ENCODE measurements at places on chromosomes 1 and 21. TPM values are rescaled to one million over a fixed set of nuclear protein-coding genes. Genes with fewer than 3 reads are reported as not detected.

DNA sequence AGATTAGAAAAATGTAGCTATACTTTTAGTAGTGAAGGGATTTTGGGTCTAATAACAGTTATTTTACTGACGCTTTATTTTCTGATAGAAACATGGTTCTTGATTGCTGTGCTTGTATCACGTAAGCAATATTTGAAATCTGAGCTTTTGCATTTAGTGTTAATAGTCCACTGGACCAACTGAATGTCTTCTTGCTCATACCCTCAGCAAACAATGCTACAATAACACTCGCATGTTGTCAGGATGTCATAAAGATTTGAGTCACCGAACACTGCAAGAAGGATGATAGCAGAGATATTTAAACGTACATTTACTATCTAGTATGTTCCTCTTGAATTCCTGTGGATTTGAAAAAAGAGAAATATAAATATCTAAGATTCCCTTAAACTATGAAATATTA, 7.5 kb downstream of the DYRK1A start:
- no peak for DNase-seq

DNA sequence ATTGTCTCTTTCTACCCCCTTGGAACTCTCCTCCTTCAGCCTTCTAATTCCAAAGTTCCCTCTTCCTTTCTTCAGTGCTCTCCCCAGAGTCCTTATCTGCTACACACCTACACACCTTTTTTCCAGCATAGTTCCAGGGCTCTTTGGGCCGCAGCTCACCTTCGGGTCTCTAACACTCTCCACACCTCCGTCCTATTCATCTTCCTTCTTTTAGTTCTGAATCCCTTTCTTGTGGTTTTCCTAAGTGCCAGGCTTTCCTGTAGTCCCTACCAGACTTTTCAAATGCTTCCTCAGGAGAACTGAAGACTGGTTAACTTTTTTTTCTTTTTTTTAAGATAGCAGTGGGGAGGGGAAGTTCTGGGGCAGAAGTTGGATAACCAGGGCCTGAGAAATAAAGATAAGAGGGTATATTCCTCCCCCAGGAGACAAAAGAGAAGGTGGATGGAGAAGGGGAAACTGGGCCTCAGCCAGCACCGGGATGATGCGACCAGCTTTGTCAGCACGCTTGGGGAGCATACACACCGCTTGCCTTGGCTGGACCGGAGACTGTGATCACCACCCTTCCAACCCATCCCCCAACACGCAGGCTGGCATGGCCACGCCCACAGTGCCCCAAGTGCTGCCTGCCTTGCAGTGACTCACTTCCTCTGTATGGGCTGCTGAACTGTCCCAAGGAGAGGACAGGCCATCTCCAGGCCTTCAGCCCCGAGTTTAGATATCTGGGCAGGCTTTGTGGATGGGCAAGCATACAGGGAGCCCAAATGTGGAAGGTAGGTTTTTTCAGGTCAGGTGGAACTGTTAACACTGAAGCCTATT, 2.5 kb upstream of the CERS2 start:
- peak; percentile 96 for DNase-seq

- no peak for DNase-seq
These were observed 9.0 kb downstream of the TRAF5 start for GRCh38 chr1:211335522-211336157.

The MAPKAPK2 gene
- 32.3 TPM for total RNA-seq

The SIM2 gene
- 8.0 TPM for total RNA-seq

DNA sequence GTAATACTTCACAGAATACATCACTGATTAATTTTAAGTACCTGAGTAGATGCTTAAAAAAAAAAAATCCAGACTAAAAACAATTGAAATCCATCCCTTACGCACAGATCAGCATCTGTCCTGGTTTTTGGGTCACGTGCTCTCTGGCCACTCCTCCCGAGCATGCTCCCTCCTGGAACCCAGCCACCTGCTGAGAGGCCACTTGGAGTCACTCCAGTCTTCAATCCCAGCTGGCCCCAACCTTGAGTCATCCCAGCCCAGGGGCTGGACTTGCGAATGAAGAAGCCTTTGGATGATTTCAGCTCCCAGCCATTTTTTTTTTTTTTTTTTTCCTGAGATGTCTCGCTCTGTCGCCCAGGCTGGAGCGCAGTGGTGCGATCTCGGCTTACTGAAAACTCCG, 8.9 kb downstream of the MAP1LC3C start:
- peak; percentile 94 for DNase-seq

GRCh38 chr1:81731989-81732388, 68.7 kb upstream of the ADGRL2 start:
- no peak for DNase-seq

The NBPF1 gene
- total RNA-seq, result 9.2 TPM

- DNase-seq, result no peak
These were observed 2.9 kb upstream of the PRAMEF12 start for GRCh38 chr1:12770620-12771019.

DNA sequence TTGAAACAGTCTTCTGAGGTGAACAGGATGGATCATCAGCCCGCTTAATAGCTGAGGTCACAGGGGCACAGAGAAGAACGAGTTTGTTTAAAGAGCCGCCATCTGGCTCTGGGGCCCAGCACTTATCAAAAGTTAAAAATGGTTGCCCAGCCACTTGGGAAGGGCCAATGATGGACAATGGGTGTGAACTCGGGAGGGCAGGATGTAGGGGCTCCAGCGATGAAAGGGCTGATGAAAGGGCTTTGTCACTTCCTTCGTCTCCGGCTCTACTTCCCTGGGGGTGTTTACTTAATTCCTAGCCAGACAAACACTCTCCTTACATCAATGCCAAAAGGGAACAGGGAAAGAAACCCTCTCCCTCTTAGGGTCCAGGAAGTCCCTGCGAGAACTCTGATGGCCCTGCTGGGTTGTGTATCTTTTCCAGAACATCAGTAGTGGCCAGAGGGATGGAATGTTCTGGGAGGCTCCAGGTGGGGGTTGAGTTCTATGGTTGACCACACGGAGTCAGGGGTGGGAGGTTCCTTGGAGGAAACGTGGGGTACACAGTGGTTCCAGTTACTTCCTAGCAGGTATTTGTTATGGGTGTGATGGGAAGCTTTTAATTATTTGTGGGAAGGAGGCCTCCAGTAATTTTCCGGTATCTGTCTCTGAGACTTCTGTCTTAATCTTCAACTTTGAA, 9.0 kb upstream of the ABCG1 start:
- DNase-seq, result no peak

The FTCD gene
- total RNA-seq, result not detected

The CTSE gene
- total RNA-seq, result not detected

DNA sequence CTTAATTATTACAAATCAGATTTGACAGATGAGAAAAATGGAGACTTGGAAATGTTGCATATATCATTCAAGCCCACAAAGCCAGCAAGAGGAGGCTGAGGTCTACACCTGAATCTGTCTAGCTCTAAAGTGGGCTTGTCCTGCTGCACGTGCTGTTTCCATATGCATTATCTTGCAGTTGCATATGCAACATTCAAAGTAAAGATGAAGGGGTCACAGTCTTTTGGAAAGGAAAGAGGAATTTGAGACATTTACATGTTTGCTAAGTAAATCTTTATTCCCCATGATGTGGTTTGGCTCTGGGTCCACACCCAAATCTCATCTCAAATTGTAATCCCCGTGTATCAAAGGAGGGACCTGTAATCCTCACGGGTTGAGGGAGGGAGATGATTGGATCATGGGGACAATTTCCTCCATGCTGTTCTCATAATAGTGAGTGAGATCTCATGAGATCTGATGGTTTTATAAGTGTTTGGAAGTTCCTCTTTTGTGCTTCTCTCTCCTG, 98.3 kb downstream of the BACH1 start:
- DNase-seq, result no peak

DNA sequence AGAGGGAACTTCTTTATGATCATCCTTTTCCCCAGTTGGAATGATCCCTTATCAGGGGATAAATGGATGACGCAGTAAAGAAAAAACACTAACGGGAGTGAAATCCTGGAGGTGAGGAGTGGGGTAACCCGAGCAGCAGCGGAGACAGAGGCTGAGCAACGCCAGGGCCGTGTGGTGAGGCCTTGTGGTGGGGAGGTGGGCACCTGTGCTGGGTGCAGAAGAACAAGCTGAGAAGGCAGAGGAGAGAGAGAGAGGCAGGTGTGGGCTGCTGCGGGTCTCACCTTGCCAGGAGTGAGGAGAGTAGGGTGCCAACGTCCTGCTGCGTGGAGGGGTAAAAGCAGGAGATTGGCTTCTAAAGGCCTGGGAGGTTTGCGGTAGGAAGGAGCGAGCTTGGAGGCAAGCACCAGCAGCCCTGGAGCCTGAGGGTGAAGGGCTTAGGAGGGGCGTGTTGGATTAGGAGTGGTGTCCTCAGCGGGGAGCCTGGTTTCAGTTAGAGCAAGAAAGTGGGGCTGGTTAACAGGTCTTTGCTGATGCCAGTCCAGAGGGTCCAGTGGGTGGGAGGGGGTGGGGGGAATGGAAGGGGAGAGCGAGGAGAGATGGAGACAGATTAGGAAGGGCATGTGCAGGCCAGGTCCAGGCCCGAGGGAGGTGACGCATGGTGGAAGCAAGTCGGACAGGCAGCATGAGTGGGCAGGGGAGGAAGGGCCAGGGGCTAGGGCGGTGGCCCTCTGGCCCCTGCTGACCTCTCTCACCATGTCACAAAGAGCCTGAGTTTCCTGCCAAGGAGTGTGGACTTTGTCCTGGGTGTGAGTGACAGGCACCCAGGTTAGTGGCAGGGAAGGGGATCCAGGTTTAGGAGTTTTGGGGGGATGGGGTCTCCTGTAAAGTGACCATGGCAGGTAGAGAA, 36.7 kb upstream of the LHX4 start:
- DNase-seq, result no peak

- no peak for DNase-seq
These were observed 31.3 kb downstream of the INPP5B start for GRCh38 chr1:37915476-37916093.

DNA sequence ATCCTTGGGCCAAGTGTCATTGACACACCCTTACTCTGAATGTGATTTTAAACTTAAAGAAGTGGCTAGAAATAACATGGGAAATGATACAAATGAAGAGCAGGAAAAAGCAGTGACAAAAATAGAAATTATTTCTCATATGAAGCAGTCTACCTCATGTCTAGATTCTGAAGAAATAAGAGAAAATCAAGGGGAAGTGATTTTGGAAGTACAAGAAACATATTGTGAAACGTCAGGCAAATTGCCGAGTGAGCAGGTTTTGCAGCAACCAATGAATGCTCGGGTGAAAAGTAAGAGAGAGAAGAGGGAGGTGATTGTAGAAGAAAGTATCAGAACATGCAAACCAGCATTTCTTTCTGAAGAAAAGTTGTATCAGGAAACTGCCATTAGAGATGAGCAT, 130.7 kb downstream of the MACF1 start:
- DNase-seq, result no peak

DNA sequence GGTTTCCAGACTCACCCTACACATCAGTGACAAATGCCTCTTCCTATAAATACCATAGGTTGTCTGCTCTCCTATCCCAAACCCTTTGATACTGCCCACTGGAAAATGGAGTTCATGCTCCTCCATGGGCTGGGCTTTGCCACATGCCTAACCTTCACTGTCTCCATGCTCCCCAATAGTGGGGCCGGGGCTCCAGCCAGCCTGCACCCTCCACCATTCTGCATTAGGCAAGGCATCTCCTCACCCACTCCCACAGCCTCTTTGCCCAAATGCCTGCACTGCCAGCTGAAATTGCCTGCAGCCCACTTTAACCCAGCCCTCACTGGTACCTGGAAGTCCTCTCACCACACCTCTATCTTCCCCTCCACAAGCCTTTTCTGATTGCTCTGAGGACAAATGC, 18.2 kb upstream of the MPZL1 start:
- DNase-seq, result no peak

The NTMT2 gene
- total RNA-seq, result not detected

DNA sequence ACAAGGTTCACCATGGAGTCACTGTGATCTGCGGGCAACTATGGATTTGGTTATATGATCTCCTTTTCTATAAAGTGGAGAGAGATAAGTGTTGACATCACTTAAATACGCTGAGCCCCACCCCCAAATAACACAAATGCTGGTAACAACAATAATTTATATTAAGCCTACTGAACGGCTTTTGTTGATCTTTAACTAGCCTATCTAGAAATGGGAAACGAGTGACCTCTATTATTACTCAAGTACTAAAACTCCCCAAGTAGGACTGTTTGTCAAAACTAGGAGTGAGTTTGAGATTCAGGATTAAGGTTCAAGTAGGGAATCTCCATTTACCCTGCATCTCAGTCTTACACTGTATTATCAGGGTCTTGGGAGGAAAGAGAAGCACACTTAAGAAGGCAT, 52.2 kb downstream of the MAP3K7CL start:
- no peak for DNase-seq

The PLK3 gene
- total RNA-seq, result 5.9 TPM

The ATAD3B gene
- total RNA-seq, result 36.6 TPM

DNA sequence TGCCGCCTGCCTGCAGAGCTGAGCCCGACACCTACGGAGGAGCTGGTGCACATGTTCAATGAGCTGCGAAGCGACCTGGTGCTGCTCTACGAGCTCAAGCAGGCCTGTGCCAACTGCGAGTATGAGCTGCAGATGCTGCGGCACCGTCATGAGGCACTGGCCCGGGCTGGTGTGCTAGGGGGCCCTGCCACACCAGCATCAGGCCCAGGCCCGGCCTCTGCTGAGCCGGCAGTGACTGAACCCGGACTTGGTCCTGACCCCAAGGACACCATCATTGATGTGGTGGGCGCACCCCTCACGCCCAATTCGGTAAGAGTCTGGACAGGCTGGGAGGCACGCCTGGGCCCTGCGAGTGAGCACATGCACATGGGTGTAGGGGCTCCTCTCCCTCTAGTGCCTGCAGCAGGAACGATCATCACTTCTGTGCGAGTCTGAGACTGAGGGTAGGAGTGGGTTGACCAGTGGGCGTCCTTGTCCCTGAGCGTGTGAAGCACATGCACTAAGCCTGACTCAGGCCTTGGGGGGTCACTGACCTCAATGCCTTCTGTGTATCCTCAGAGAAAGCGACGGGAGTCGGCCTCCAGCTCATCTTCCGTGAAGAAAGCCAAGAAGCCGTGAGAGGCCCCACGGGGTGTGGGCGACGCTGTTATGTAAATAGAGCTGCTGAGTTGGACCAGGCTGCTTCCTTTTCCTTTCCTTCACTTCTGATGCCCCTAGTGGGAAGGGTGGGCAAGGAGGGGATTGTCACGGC, 6.9 kb downstream of the DMAP1 start:
- peak; percentile 18 for DNase-seq

DNA sequence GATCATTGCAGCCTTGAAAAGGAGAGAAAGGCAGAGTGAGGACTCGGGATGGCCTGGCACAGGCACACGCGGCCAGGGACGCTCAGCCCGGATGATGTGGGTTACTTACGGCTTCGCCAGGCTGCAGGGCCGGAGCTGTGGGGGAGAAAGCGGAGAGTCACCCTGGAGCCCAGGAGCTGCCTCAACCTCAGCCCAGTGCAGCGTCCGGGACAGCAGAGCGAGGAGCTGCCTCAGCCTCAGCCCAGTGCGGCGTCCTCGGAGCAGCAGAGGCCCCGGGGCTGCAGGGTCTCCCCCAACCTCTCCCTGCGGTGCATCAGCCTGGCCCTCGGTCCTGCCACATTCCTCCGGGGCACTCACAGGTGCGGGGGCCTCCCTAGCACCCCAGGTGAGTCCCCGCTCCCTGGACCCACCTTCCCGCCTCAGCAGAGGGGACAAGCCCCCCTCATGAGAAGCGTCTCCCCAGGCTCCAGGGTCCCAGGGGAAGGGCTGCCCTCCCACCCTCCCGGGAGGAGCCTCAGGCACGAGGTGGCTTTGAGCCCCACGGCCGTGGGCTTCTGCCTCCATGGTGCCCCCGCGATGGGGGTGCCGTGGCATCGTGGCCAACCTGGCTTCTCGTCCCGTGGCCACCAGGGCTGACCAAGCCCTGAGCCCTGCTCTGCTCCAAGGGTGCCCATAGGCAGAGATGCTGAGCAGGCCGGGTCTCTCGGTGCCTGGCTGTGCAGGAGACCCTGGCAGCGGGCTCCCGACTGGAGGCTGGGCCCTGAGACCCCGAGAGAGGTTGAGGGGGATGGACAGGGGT, 10.5 kb upstream of the RNF223 start:
- no peak for DNase-seq
